ENCODE measurements at places on chromosomes 3 and 15. TPM values are rescaled to one million over a fixed set of nuclear protein-coding genes. Genes with fewer than 3 reads are reported as not detected.

Gene KBTBD13
- not detected for polyA plus RNA-seq

Gene TMEM39A
- polyA plus RNA-seq, result 37.9 TPM

Gene ARGFX
- not detected for polyA plus RNA-seq

Gene SLC2A2
- polyA plus RNA-seq, result not detected

Gene EXD1
- not detected for polyA plus RNA-seq

Gene DZIP1L
- 9.6 TPM for polyA plus RNA-seq

Data from GM23248 (cell line).